AG20443 (cell line): ENCODE measurements at places on chromosomes 1 and 21.

- peak; percentile 12 for DNase-seq
These were observed 369.5 kb upstream of the LYPLAL1 start for GRCh38 chr1:218804014-218804785.

DNA sequence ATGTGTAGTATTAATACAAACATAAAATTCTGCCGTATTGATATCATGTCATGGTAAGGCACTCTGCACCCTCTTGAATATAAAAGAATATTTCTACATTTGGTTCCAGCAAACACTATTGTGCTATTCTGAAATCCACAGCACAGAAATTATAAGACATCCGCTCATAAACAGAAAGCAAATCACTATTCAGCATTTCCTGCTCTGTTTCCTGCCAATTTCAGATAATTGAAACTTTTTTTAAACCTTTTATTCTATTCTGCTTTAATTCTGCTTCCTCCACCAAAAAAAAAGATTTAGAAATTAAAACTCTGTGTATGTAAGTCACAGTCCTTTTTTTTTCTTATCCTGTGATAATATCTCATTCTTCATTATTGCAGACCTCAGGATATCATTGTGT, 39.6 kb upstream of the PLEKHO1 start:
- DNase-seq = no peak

GRCh38 chr1:117038236-117038635, 21.9 kb upstream of the TTF2 start:
- no peak for DNase-seq

- DNase-seq = no peak
These were observed 14.6 kb upstream of the HLCS start for GRCh38 chr21:36981049-36981391.

- DNase-seq = no peak
These were observed 14.0 kb upstream of the L1TD1 start for GRCh38 chr1:62180639-62181038.

GRCh38 chr1:3807769-3808168, 11.5 kb upstream of the LRRC47 start:
- no peak for DNase-seq

DNA sequence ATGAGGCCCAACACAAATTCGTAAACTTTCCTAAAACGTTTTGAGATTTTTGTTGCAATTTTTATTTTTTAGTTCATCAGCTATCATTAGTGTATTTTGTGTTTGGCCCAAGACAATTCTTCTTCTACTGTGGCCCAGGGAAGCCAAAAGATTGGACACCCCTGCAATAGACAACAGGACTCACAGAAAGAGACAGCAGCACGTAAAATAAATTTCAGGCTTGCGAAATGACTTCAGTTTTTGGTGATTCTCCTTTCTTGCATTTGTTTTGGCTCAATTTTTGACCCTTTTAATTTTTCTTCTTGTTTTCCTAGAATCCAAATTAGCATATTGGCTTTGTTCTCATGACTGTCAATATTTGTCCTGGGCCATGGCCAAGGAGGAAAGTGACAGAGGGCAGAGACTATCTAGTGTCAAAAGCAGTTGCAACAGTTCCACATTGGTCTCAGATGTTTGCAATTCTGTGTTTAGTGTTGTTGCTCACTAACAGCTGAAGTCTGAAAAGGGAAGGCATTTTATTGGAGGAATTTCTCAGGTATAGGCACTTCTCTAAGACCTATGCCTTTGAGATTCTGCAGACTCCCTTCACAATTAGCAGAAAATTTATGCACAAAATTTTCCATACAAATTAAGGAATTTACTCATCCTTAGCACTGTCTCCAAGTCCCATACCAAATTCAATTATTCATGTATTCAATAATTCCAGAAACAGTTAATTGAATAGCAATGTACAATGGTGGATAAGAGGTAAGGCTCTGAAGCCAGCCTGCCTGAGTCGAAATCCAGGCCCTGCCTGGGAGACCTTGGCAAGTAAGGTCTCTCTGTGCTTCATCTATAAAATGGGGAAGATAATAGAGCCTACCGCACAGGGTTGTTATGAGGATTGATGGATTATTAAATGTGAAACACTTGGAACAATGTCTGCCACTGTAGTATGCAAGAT, 160.9 kb upstream of the IVNS1ABP start:
- DNase-seq = no peak

DNA sequence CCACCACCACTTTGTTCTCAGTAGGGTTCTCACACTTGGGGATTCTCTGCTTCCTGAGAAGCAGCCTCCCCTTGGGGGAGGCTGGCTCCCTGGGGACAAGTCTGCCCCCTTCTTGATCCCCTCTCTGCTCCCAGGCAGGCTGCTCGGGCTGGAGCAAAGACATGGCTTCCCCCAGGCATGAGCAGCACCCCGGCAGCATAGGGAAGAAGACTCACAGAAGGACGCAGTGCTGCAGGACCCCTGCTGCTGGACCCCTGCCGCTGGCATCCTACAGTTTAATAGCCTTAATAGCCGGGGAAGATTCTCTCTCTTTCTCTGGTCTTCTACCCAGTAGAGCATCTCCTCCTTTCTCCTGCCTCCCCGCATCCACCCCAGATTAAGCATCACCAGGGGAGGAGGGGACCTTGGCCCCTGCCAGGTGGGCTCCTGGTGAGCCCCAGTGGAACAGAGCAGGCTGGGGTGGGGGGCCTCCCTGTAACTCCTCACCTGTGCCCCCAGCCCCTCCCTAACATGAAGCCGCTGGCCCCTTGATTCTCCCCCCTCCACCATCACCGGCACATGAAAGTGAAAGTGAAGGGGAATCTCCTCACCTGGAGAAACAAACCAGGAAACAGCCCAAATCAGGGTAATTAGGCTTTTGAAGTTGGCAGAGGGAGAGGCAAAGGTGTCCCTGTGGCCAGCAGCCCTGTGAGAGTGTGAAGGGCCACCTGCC, 2.5 kb downstream of the WNT3A start:
- no peak for DNase-seq

DNA sequence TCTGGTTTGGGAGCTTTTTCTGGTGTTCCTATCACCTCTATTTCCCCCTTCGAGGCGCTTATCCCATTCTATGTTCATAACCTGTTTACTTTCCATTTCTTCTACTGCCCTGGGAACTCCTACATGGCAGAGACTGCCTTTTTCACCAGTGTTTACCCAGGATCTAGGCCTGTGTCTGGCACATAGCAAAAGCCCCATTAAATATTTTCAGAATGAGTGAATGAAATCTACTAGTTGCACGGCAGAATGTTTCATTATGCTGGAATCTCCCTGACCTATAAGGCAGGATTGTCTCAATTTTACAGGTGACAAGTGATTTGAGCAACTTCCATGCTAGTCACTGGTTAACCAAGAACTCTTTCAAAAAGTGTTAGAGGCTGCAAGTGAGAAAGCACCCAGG, 70.1 kb downstream of the PGM1 start:
- peak; percentile 51 for DNase-seq

GRCh38 chr1:236759252-236759859, 35.7 kb upstream of the MTR start:
- peak; percentile 41 for DNase-seq

- DNase-seq = no peak
These were observed 82.8 kb downstream of the UBIAD1 start for GRCh38 chr1:11355559-11356475.

DNA sequence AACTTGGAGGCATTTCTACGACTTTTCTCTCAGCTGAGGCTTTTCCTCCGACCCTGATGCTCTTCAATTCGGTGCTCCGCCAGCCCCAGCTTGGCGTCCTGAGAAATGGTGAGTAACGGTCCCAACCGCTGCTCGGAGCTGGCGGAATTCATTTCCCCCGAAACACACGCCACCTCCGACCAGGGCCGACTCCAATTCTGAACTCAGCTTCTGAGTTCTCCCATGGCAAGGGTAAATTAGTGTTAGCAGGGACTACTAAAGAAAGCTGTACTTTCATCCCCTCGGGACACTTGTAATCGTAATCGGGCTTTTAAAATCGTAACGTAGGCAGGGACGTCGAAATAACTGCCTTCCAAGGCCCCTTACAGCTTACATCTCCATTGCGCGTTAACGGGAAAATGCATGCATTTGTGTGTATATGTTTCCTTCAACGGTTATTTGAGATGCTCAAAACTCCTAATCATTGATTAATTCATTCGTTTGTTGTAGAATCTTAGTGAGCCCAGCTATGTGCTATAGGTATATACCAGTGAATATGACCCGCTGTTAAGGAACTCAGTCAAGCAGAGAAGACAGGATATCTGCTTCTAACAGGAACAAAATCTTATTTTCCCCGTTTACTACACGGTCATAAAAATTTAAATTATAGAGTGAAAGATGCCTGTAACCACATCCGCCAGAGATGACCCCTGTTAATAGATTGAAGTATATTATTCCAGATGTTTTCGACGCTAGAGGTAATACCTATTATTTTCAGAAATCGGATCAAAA, 472 bp downstream of the DTL start:
- DNase-seq = no peak

DNA sequence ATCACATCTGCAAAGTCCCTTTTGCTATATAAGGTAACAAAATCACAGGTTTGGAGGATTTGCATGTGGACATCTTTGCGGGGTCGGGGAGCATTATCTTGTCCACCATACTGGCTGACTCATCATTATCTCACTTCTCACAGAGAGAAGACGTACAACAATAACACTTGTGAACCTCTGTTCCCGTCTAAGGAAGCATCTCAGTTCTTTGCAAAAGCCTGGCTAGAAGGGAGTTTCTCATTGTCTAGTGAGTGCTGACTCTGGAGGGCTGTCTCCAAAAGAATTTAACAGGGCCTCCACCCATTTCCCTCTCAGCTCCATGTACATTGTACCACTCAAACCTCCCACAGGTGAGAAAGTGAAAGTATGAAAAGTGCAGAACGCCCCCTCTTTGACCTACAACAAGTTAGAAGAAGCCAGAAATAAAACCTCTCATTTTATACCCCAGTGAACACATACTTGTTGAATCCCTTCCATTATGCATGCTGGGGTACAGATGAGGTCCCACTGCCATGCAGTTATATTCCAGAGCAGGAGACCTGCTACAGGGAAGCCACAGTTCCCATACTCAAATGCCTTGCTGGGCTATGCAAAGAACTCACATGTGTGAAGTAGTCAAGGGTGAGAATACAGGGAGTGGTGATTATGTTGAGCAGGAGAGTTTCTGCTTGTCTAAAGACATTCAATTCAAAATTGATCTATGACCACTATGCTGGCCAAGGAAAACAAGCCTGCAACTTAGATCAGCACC, 121.7 kb upstream of the PRDX6 start:
- DNase-seq = no peak

GRCh38 chr1:220031287-220031686, 15.0 kb downstream of the EPRS1 start:
- no peak for DNase-seq

DNA sequence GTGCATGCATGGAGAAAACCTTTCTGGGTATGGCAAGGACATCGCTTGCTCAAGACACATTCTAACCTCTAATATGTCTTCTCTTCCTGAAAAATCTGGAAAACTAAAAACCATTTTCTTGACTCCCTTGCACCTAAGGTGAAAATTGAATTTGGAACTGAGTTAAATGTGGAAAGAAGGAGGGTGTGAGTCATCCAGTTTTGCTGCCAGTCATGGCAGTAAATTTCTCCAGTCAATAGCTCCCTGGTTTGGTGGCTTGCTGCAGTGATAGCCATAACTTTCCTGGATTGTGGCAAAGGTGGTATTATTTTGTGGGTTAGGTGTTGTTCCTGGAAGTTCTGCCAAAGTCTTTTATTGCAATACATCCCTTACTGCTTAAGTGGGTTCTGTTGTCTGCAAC, 2.5 kb downstream of the ZCCHC17 start:
- DNase-seq = no peak

DNA sequence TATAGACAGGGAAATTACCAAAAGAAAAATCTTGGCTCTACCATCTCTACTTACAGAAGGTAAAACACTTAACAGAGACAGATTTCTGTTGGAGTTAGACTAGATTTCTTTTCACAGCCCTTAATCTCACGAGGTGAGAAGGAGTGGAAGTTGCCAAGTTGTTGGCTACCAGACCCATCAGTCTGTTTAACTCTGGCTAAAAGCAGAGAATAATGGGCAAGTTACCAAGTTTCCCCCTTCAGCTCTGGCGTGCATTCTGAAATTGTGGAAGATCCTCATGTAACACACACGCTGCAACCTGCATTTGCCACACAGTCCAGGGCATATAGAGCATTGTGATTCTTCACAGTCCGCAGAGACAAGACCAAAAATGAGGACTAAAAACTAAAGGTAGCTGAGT, 49.3 kb downstream of the STX6 start:
- DNase-seq = no peak

DNA sequence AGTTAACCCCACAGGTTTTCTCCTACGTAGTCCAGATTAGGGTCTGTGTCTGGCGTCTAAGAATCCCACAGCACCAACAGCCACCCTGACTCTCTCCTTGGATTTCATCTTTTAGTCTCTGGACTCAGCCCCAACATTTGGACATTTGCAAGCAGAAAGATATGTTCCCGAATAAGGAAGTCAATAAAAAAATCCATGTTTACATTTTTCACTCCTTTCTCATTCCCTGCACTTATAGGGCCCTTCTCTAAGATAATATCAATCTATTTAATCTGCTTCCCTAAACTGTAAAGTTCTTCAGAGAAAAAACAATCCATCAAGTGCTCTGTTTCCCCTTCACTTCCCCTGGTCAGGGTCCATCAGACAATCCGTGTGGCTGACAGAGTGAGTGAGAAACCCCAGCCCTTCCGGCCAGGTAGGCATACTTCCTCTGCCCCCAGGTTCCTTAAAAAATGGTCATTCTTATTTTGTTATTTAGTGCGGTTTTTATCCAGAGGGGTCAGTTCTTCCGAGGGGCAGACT, 105.9 kb upstream of the CDC42BPA start:
- no peak for DNase-seq

GRCh38 chr1:233412812-233413211, 85.3 kb downstream of the MAP3K21 start:
- no peak for DNase-seq

DNA sequence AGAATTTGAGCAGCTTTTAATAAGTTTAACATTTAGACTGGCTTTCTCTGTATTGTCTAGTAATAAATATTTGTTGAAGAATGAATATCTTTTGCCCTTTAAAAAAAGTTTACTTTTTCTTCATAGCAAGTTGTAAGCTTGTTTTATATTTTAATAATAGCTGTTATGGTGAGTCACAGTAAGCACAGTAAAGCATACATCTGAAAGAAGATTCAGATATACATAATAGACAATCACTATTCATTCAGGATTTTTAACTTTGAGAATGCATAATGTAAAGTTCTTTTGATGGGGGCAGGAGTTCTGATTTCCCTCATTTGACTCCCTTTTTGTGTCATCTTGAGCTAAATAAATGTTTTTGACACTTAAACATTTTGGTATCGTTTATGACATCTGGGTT, 66.0 kb downstream of the ZMYM4 start:
- no peak for DNase-seq
